ENCODE measurements at places on chromosomes 7 and 10.
A peak's percentile ranks its signal among the peaks of the same experiment; 100 is the strongest.

DNA sequence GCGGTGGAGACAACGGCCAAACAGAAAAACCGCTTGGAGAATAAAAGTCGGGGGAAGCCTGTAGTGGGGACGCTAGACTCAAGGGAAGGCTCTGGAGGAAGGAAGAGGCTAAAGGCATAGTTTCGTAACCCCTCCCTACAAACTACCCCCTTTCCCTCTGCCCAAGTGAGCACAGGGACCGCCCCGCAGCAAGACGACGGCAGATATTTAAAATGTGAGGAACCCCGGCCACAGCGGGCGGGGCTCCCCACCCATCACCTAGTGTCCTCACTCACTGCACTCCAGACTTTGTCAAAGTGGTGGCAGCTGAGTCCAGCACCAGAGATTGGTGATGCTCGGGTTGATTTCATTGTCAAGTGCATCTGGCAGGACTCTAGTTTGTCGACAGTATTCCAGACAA is 69.1 kb downstream of the PRKAG2 start:
- no peak for DNase-seq

DNA sequence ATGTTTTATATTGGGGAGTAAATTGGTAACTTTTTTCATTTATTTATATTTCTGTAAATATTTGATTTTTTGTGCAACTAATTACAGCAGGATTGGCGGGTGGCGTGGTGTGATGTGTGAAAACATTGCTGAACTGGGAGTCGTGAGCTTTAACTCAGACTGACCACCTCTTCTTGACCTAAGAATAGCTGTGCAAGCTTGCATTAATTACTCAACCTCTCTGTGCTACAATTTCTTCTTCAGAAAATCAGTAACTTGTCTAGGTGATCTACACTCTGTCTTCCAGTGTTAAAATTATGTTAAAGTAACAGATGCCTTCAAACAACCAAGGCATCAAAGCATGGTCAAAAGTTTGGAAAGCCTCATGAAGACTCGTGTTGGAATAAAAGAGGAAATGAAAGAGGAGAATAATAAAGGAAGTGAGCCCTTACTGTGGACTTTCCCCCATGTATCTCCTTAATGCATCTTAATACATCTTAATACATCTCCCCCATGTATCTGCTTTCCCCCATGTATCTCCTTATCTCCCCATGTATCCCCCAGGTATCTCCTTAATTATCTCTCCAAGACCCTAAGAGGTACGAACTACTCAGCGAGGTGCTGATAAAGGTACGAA is 71.2 kb downstream of the SVIL start:
- DNase-seq = no peak

DNA sequence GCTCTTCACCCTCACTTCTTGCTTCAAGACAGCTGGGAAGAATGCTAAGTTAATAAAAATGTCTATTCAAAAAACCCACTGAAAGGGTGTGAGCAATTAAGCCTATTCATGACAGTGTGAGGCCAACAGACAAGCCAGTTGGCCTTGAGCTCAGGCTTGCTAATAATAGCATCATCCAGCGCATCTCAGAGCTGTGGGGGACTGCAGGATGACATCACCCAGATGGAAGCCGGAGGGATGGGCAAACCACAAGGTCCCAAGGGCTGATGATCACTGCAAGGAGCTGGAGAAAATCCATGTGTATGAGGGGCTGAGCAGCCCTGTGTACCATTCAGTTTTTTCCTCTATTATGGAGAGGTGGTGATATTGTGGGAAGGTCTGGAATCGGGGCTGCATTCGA is 770.4 kb downstream of the TNS3 start:
- no peak for DNase-seq

GRCh38 chr7:139457153-139457946 is 26.1 kb downstream of the KLRG2 start:
- DNase-seq = no peak

GRCh38 chr10:83122336-83122735 is 1017.0 kb upstream of the GHITM start:
- DNase-seq = no peak

DNA sequence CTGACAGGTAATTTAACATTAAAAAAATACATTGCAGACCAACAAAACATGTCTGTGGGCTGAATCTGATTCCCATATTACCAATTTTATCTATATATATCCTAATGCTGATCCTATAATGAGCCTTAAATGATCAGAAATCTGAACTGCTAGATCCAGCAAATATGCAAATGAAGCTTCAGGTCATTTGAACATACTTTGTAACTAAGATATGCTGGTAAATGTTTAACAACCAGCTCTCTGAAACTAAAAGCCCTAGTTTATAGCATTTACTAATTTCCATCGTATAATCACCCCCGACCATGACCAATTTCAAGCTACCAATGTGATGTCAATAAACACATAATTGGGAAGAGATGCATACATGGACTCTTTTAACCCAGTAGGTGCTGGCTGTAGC is 42.1 kb downstream of the PANK1 start:
- no peak for DNase-seq

DNA sequence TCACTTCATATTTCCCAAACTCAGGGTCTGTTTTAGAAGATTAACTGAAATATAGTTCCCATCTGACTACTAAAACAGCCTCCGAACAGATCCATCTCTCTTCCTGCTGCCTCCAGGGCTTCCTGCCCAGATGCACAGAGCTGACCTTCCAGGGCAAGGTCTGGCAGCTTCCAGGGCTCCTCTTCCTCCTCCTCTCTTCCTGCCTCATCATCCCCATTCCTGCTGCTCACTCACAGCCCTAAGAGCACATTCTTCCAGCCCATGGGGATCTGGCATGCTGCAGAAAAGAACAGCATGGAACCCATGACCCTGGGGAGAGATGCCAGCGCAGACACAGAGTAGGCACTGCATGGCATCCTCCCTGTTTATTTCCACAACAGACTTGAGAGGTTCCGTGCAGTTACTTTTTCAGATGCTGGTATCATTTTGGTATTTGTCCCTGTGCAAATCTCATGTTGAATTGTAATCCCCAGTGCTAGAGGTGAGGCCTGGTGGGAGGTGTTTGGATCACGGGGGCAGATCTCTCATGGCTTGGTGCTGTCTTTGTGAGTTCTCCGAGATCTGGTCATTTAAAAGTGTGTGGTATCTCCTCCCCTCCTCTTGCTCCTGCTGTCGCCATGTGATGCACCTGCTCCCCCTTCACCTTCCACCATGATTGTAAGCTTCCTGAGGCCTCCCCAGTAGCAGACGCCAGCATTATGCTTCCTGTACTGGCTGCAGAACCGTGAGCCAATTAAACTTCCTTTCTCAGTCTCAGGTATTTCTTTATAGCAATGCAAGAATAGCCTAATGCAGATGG is 4.4 kb downstream of the PKD1L1 start:
- no peak for DNase-seq

DNA sequence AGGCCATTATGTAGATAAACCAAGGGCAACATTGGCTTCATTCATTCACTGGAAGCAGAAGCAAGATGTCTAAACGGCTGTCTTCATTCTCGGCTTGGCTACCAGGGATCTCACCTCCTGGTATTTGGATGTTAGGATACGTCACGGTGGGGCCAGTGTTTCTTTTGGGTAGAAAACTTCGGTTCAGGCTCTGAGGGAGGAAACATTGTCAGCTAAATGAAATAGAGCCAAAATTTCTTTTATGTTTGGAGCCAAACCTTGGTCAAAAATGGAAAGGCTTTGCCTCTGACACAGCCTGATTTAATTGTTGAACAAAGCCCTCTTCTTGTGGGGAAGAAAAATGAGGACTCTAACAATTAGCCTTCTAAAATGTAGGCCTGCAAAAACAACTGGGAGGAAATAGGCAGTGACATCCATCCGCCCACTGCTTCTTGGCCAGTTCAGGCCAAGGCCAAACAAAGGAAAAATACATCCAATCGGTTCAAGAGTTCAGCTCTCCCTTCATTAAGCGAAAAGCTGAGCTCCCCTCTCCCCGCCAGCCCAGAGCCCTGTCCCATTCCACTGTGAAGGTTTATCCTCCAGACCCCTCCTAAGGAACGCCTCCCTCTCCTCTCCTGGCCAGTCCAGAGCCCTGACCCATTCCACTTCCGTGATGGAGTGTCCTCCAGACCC is 44.4 kb downstream of the PFKFB3 start:
- no peak for DNase-seq

GRCh38 chr7:150375662-150376521 is 3.2 kb upstream of the ZNF775 start:
- DNase-seq = peak; percentile 39

DNA sequence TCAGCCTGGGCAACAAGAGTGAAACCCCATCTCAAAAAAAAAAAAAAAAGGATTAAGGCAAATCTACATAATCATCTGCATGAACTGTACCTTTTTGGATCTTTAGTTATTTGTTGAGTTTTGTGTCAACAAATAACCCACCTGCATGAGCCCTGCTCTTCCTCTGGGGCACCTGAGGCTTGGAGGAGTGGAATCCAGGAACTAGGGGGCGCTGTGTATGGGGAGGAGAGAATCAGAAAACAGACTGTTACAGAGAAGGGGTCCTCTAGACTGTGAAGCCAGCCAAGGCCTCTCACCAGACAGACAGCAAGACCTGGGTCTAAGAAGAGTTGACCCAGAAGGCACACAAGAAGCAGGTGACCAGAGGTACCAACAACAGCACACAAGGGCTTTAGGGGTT is 682.8 kb upstream of the NRP1 start:
- no peak for DNase-seq

DNA sequence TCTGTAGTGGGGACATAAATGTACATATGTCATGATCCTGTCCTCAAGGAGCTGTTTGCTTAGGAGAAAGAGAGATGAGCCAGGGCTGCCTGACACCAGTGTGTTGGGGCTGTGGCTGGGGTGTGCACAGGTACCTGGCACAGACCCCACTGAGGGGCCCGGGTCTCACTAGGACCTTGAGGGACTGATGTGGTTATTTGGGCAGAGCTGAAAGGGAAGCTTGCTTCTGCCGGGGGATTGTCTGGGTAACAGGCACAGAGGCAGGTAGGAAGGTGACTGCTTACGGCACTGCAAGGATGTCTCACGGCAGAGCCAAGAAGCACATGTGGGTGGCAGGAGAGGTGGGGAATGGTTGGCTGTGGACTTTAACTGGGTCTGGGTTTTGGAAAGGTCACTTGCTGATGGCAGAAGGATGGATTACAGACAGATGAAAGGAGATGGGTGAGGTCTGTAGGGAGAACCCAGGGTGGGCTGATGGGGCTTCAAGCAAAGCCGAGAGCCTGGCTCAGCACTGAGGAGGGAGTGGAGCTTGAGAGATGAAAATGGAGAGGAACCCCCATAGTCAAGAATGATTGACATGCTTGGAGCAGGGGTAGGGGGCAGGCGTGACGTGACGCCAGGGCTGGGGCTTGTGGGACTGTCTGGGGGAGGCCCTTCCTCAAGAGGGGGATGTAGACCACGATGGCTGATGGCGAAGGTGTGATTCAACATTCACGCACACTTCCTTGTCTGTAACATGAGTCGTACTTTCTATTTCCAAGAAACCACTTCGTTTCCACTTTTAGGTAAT is 207.7 kb upstream of the SHH start:
- no peak for DNase-seq

DNA sequence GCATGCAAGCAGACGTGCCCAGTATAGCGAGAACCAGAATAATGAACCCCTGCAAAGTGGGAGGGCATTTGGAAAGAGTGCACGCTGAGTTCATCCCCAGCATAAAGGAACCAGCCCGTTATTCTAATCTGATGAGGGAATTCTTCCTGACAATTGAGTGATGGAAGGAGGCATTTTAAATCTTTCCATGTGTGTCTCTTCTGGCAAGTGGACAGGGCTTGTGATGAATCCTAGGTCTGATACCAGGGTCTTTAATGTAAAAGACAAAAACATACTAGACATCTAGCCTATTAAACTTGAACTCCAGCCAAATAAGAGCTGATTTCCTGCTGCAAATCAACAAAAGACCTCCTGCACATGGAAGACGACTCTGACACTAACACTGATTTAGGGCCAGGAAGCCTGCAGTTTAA is 301.2 kb downstream of the DPP6 start:
- DNase-seq = no peak

GRCh38 chr7:5699467-5700384 is 81.7 kb downstream of the RNF216 start:
- DNase-seq = peak; percentile 61

DNA sequence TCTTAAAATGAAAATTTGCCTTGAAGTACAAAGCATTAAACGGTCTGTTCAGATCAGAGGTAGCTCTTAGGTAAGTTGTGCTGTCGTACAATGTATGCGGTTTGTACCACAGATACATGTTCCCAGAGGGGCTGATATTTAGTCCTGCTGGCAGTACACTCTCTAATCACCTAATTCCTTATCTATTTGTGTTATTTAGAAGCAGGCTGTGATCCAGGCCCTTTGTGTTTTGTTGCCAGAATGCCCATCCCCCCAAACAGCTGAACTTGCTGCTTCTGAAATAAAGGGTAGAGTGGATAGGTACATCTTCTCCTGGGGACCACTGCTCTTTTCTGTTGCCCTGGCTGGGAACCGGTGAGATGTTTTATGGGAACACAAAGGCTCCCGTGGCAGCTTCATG is 84.5 kb downstream of the SND1 start:
- DNase-seq = no peak

GRCh38 chr7:138388673-138389491 is 71.2 kb upstream of the TRIM24 start:
- DNase-seq = no peak

GRCh38 chr10:59900048-59900727 is 6.2 kb downstream of the CCDC6 start:
- no peak for DNase-seq

All from stimulated activated CD4-positive, alpha-beta T cell treated with anti-CD3 and anti-CD28 coated beads, Interleukin-4, amount 100 ng/mL, for 1 hour (primary cell).